ENCODE measurements at places on chromosomes 13 and 19.
A peak's percentile ranks its signal among the peaks of the same experiment; 100 is the strongest.

DNA sequence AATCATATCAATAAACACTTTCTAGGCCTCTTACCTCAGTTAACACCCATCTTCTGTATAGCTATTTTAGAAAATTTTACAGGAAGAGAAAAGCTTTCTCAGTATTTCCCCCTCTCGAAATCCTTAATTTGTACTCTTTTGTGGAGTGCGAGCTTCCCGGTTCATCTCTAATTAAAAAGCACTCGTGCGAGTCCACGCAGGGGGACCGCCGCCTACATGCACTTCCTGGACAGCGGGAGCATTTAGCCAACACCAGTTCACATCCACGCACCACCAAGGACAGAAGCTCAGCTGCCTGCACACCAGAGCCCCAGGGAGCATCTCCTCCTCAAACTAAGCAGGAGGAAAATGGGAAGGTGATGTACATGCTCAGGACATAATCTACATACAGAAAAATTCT, 60.0 kb downstream of the RASA3 start:
- DNase-seq, result no peak

DNA sequence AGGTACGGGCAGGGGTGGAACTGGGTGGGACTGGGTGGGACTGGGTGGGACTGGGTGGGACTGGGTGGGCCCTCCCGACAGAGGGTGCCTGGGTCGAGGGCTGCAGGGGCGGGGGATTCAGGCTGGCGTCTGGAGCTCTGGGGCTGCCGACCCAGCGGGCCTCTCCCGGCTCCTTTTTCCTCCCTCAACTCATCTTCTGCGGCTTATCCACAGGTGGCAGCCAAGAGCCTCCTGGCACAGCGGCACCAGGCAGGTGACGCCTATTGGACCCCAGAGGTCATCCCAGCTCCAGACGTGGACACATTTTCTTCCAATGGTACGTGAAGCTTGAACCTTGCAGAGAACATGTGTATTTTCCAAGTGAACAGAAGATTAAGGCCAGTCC, 533 bp downstream of the ZNF544 start:
- peak; percentile 37 for DNase-seq

GRCh38 chr19:57437931-57438330, 2.8 kb downstream of the ZNF749 start:
- DNase-seq, result no peak

- no peak for DNase-seq
Observed at GRCh38 chr13:48487968-48488367, 44.9 kb downstream of the RCBTB2 start.

DNA sequence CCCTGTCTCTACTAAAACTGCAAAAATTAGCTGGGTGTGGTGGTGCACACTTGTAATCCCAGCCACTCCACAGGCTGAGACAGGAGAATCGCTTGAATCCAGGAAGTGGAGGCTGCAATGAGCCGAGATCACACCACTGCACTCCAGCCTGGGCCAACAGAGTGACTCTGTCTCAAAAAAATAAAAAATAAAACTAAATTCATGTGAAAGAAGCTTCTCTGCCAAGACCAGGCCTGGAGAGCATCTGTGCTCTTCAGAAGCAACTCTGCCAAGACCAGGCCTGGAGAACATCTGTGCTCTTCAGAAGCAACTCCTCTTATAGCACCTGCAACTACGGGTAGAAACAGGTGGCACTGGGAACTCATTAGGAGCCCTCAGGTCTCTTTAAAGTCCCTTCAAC, 37.7 kb downstream of the CRYL1 start:
- no peak for DNase-seq

DNA sequence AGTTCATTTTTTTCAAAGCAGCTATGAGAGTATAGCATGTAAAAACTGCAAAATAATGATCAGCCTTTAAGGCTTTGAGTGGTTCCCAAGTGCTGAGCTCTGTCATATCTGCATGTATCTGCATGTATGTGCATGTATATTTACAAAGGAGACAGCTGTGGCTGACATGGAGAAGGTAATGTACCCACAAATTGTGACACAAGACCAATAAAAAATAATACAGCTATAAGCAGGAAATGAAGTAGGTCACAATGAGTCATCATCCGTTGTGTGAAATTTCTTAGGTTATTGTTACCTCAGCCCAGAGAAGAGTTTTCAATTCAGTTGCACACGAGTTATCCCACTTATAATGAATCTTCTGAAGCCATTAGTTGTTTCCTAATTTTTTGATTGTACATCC, 60.9 kb upstream of the MED4 start:
- DNase-seq, result no peak

DNA sequence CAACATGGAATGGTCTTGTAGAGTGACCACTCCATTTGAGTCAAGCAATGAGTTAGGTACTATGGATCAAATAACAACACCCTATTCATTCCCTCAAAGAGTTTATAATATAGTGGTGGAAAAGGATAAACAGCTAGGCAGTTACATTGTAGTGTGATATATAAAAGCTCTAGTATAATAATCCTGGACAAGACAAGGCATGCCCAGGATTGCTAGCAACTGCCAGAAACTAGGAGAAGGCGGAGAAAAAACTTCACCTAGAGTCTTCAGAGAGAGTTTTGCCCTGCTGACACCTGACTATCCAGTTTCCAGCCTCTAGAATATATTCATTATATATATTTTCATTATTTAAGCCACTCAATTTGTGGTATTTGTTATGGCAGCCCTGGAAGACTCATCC, 530.6 kb downstream of the KLF12 start:
- DNase-seq, result no peak

DNA sequence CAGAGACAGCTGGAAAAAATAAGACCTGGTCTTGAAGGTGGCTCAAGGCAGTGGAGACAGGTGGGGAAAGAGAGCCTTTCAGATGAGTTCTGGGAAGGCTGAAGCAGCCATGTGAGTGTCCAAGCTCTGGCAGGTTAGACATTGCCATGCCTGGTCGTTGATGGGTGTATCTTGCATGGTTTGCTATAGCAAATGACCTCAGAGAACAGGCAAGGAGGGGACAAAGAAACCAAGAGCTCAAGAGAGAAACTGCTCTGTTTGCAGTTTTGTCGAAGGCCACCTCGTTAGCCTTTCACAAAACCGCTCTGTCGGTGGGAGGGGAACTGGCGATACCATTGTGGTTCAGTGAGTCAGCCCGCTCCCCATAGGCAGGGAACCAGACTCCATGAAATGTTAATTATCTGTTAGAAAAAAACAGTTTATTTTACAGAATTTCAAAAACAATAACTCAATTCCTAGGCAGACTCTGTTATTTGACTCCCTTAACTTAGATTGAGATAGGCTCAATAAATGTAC, 82.8 kb upstream of the ARGLU1 start:
- no peak for DNase-seq

GRCh38 chr19:29006057-29006735, 206.8 kb downstream of the UQCRFS1 start:
- no peak for DNase-seq

DNA sequence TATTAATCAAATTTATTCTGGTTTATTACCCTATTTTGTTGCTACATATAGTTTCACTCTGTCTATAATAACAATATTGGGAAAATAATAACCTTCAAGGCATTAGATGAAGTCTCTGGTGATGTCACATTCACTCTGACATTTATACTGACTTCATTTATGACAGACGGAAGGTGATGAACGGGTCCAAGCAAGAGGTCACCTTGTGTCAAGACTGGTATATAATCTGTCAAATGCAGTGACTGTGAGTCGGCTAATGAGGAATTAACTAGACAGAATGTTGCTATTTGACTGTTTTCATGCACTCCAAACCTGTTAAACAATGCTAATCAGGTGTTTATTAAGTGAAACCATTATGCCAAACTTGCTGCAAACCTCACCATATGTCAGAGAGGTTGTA, 800.5 kb upstream of the KLHL1 start:
- DNase-seq, result no peak

- no peak for DNase-seq
Observed at GRCh38 chr13:53020764-53021335, 7.8 kb upstream of the OLFM4 start.

- DNase-seq, result no peak
Observed at GRCh38 chr19:18147396-18147795, 5.6 kb upstream of the PIK3R2 start.

GRCh38 chr19:45668342-45668871, 386 bp downstream of the GIPR start:
- DNase-seq, result no peak

GRCh38 chr19:16380314-16380695, 55.7 kb downstream of the KLF2 start:
- no peak for DNase-seq

DNA sequence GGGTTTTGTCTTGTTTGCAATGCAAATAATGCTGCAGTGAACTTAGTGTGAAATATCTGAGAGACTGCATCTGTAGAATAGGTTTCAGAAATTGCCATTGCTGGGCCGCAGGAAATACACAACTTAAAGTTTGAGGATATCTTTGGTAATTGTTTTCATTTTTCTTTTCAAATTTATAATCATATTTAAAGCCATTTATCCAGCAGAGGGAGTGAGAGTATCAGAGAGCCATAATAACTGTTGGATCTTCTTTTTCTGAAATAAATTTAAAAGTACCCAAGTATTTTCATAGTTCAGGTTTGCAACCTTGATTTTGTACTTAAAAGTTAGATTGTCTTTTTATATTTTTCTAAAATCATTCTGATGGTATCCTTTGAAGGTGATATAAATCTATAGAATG, 99.4 kb downstream of the ZMYM2 start:
- no peak for DNase-seq

DNA sequence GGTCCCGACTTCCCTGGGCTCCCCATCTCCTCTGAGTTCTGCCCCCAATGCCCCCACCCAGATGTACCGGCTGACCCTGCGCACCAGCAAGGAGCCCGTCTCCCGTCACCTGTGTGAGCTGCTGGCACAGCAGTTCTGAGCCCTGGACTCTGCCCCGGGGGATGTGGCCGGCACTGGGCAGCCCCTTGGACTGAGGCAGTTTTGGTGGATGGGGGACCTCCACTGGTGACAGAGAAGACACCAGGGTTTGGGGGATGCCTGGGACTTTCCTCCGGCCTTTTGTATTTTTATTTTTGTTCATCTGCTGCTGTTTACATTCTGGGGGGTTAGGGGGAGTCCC, 6.5 kb downstream of the FUZ start:
- DNase-seq, result no peak

- peak; percentile 68 for DNase-seq
Observed at GRCh38 chr19:45469945-45470761, 2.4 kb downstream of the FOSB start.

DNA sequence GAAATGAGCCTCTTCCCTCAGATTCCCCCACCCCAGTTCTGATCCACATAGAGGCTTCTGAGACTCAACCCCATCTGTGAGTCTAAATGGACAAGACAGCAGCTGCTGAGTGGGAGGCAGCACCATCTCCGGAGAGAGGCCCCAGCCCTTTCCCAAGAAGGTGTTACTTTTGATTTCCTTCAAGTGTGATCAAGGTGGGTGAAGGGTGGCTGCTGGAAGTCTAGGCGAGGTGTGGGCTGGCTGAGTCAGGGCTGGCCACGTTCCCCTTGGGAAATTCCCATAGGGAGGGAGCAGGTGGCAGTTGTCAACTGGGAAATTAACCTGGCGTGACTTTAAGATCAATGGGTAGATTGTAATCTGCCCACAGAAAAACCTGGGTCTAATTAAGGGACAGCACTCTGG, 148.0 kb downstream of the FOXO1 start:
- DNase-seq, result no peak

DNA sequence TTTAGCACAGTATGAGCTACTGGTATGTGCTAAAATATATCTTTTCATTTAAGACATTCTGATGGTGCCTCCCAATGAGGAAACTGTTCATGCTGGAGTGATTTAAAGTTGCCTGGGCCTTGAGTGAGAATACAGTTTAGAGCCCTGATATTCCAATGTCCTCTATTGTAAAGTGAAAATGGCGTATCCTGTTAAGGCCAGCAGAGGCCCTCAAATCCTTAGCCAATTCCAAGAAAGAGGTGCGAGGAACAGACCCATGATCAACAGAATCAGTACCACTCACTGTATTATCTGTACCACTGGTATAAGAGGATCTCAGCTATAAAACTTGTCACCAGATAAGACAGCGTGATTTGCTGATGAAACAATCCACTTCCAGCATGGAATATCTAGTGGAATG, 273.1 kb upstream of the SLITRK5 start:
- DNase-seq, result no peak

- DNase-seq, result peak; percentile 15
Observed at GRCh38 chr19:49895566-49896297, 955 bp downstream of the IL4I1 start.

DNA sequence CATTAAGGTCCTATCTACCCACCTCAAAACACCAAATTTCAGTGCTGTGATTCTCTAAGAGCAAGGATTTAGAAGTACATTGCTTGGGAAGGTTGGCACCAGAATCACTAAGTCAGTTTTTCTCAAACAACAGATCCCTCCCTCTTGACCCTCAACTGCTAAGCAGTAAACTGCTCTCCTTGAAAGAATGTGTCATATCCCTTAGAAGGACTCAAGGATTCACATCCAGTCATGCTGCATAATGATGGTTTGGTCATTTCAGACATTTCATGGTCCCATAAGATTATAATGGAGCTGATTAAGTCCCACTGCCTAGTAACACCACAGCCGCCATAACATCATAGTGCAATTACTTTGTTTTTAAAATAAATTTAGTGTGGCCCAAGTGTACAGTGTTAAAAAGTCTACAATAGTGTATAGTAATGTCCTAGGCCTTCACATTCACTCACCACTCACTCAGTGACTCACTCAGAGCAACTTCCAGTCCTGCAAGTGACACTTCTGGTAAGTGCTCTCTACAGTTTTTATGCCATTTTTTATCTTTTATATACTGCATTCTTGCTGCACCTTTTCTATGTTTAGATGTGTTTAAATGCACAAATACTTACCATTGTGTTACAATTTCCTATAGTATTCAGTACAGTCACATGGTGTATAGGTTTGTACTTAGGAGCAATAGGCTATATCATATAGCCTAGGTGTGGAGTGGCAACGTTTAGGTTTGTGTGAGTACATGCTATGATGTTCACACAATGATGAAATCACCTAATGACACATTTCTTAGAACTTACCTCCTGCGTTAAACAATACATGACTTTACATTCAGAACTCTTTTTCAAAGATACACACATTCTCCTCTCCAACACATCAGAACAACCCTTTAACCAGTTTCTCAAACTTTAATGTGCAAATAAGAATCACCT, 15.7 kb upstream of the CCDC169 start:
- DNase-seq, result no peak

GRCh38 chr13:28333204-28333881, 161.6 kb downstream of the FLT1 start:
- no peak for DNase-seq

DNA sequence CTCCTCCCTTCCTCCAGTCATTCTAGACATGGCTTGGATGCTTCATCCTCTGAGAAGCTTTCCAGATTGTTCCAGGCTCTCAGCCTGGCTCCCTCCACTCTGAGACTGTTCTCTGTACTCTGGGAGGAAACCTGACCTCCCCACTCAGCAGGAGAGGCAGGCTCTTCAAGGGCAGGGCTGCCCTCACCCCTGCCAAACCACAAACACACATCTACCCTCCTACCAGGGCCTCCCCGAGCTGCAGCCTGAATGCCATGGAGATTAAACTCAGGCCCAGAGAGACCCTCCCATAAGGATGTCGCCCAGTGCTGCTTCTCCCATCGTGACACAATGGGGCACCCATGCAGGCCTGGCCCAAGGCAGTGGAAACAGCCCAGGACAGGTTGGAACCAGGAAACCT, 16.2 kb downstream of the NUMBL start:
- no peak for DNase-seq

GRCh38 chr19:31370216-31370615, 21.0 kb upstream of the TSHZ3 start:
- no peak for DNase-seq
